ENCODE measurements at places on chromosomes 12 and 14.

DNA sequence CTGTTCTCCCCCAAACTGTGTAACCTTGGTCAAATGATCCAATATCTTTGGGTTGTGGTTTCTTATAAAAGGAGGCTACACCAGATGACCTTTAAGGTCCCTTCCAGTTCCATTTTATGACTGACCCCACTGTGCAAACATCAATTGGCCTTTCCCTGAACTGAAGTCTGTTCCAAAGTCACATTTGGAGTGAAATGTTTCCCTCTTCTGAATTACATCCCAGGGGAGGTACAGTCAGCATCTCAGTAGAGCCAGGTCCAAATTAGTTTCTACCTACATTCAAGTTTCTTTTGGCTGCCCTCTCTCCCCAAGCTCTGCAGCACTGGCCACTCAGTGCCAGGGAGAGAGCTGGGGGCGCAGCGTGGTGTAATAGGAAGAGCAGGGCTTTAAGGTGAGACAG, 34.4 kb downstream of the LIMA1 start:
- DNase-seq = no peak

- no peak for DNase-seq
These were observed 40.7 kb downstream of the WDR20 start for GRCh38 chr14:102180248-102180998.

DNA sequence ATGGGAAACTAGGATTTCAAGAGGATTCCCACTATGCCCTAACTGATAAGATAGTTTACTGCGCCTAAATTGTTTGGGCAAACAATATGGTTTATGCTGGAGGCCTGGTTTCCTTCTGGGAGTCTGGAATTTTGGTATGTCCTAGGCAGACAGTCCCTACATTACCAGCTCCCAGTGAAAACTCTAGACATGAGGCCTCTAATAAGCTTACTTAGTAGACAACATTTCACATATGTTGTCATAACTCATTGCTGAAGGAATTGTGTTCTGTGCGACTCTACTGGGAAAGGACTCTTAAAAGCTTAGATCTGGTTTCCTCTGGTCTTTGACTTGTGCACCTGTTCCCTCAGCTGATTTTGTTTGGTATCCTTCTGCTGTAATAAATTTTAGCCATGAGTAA, 18.0 kb upstream of the PRPF39 start:
- DNase-seq = no peak

DNA sequence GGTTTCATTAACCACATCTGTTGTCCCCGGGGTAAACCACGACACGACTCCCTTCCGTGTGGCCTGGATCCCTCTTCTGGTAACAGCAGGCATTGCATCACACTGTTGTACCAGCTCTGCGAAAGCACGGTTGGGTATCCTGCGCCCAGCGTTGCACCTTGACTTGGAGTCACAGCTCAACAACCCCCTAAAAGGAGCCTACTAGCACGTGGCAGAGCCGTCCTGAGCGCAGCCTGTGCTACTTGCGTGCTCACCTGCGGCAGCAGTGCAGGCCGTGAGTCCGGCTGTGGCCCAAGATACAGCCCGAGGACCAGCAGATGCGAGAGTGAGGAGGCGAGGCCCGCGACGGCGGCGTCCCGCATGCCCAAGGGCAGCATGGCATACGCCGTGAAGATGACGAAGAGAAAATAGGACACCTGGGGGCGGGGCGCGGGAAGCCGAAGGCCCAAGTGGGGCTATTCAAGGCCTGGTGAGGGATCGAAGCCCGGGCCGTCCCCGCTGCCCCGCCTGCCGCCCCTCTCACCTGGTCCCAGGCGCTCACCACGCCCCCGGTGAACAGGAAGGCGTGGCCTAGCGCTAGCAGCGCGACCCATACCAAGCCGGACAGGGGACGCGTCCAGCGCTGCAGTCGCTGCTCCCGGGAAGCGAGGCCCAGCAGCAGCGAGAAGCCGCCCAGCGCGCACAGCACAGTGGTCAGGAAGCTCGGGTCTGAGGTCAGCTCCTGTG, 2.4 kb downstream of the ADCY4 start:
- peak; percentile 76 for DNase-seq

DNA sequence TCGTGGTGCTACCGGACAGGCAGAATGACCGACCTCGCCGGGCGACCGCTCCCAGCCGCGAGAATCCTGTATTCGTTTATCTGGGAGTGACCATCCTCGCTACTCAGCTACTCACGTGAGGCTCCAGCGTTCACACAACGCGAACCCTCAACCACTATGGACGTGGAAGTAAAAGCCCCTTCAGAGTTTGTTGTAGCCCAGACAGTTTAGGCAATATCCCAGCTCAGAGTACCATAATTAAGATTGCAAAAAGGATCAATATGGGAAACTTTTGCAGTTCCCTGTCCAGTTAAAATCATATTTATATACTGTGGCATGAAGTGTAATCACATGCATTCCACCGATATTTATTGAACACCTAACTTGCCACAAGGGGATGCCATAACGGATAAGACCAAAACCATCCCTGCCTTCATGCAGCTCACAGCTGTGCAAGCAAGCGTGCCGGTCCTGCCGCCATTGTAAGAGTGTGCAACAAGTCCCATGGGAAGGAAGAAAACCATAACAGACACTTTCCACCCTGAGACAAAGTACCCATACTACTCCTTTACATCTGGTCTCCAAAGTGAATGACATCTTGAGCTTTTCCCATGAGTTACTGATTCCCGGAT, 938 bp upstream of the MAX start:
- DNase-seq = no peak

- no peak for DNase-seq
These were observed 7.9 kb downstream of the SLC16A7 start for GRCh38 chr12:59603754-59604153.

GRCh38 chr14:72104011-72104613, 171.9 kb downstream of the RGS6 start:
- DNase-seq = peak; percentile 26

Data from CD4-positive, CD25-positive, alpha-beta regulatory T cell (primary cell).